ENCODE measurements at places on chromosomes 1 and 21. TPM values are rescaled to one million over a fixed set of nuclear protein-coding genes. Genes with fewer than 3 reads are reported as not detected.

The GBP6 gene
- not detected for total RNA-seq

The PTPRU gene
- total RNA-seq: 8.4 TPM

The SPRR2F gene
- not detected for total RNA-seq

The B3GALNT2 gene
- 21.4 TPM for total RNA-seq

The UTS2 gene
- not detected for total RNA-seq

The MYOG gene
- total RNA-seq: not detected

The S100B gene
- total RNA-seq: 14.6 TPM

The SLC45A3 gene
- 20.2 TPM for total RNA-seq

The NBPF26 gene
- 32.6 TPM for total RNA-seq

The S100A14 gene
- total RNA-seq: 366 TPM

The PGLYRP3 gene
- total RNA-seq: not detected

The GRIK1 gene
- not detected for total RNA-seq

The ENSA gene
- 111 TPM for total RNA-seq

The AQP10 gene
- not detected for total RNA-seq

The TFF1 gene
- not detected for total RNA-seq

The IFI44 gene
- total RNA-seq: not detected

The ITLN1 gene
- total RNA-seq: 9.5 TPM

The PTP4A2 gene
- 251 TPM for total RNA-seq

The C8A gene
- not detected for total RNA-seq

The TEX50 gene
- total RNA-seq: not detected

The BTBD8 gene
- 6.0 TPM for total RNA-seq

The HPDL gene
- total RNA-seq: 7.8 TPM

The RNF2 gene
- 24.7 TPM for total RNA-seq

The BEST4 gene
- total RNA-seq: 48.8 TPM

The PRKAA2 gene
- total RNA-seq: 8.9 TPM

The CMPK1 gene
- 76.3 TPM for total RNA-seq

The NAXE gene
- 74.2 TPM for total RNA-seq

The RRP1 gene
- total RNA-seq: 9.8 TPM

The NRAS gene
- 43.0 TPM for total RNA-seq

The PLA2G4A gene
- 7.8 TPM for total RNA-seq

The CFAP57 gene
- not detected for total RNA-seq

The HCN3 gene
- 28.4 TPM for total RNA-seq

The ROR1 gene
- total RNA-seq: 3.0 TPM

The HSD11B1 gene
- total RNA-seq: 3.7 TPM

The TMCC2 gene
- not detected for total RNA-seq

The CNR2 gene
- total RNA-seq: 3.4 TPM

The UBIAD1 gene
- 12.3 TPM for total RNA-seq

The CTTNBP2NL gene
- total RNA-seq: 49.0 TPM

The CHIA gene
- total RNA-seq: not detected

The FCRL6 gene
- 0.55 TPM for total RNA-seq

The S100A3 gene
- total RNA-seq: 0.64 TPM

The SLC39A1 gene
- total RNA-seq: 30.3 TPM

The PYHIN1 gene
- total RNA-seq: 4.4 TPM

The KIF17 gene
- 21.1 TPM for total RNA-seq

The LRRC40 gene
- 11.7 TPM for total RNA-seq

The LCE1C gene
- not detected for total RNA-seq

The RWDD3 gene
- total RNA-seq: 17.0 TPM

The GCSAML gene
- total RNA-seq: 0.32 TPM

The TNFRSF14 gene
- 758 TPM for total RNA-seq

The CDC42BPA gene
- total RNA-seq: 49.0 TPM

The S100A5 gene
- total RNA-seq: not detected

The TRPM2 gene
- total RNA-seq: 2.3 TPM

The LDLRAD1 gene
- total RNA-seq: not detected

The CAMK1G gene
- not detected for total RNA-seq

The CNTN2 gene
- total RNA-seq: 6.7 TPM
